ENCODE measurements at places on chromosomes 7 and 10.

GRCh38 chr7:10022957-10023356 lies 950.7 kb upstream of the PHF14 start:
- no peak for DNase-seq

- no peak for DNase-seq
These were observed 25.6 kb upstream of the TMEM26 start for GRCh38 chr10:61478621-61479312.

- no peak for DNase-seq
These were observed 126.2 kb downstream of the PRPF18 start for GRCh38 chr10:13712837-13713581.

- no peak for DNase-seq
These were observed 20.8 kb upstream of the ZNF488 start for GRCh38 chr10:47404937-47405336.

GRCh38 chr10:74460812-74461211 lies 309.8 kb downstream of the ADK start:
- DNase-seq: no peak

DNA sequence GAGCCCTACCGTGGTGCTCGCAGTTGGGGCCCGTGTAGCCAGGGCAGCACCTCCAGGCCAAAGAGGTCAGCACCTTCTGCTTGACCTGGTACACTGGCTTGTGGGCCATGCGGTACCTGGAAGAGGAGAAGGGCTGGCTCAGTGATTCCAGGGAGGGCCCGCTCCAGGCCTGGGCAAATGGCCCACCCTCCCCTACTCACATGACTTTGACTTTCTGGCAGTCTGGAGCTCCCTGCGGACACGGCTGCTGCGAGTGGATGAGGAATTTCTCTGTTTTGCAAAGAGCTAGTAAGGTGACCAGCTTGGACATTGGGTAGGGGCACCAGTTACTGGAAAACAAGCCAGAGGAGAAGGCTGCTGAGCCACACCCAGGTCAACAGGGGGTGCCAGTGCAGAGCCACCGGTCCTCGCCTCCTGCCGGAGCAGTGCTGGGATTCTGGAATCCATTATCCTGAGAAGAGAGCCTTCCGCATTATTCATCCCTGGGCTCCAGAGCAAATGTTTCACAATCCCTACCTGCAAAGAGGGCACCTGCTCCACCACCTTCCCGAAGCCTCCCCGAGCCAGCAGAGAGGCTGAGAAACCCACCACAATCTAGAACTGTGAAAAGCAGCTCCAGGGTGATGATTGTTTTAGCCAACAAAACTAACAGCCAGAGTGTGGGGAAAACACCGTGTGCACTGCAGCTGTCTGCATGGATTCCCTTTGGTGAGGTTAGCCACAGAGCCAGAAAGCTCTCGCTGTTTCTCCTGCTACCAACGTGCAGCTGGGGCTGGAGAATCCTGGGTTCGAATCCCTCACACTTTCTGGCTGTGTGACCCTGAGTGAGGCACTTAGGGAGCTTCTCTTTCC lies 11.8 kb downstream of the MMRN2 start:
- no peak for DNase-seq

DNA sequence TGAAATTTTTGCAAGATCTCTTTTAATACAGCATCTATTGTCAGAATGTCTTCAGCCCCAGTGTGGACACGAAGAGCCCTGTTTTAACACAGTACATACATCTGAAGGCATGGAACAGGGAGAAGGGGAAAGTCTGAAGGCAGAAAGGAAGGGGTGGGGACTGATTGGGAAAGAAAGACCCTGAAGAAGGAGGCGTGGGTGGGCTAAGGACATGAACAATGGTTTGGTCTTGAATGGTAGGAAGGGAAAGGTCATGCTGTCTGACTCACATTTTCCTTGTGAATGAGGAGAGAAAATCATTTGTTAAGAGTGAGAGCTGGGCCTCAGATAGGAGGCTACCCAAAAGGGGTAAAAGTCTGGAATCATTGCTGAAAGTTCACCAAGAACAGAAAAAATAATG lies 297.1 kb downstream of the GALNT17 start:
- no peak for DNase-seq

GRCh38 chr10:66990143-66990830 lies 64.5 kb downstream of the LRRTM3 start:
- DNase-seq: no peak

- no peak for DNase-seq
These were observed 7.0 kb downstream of the AQP1 start for GRCh38 chr7:30918676-30919075.

DNA sequence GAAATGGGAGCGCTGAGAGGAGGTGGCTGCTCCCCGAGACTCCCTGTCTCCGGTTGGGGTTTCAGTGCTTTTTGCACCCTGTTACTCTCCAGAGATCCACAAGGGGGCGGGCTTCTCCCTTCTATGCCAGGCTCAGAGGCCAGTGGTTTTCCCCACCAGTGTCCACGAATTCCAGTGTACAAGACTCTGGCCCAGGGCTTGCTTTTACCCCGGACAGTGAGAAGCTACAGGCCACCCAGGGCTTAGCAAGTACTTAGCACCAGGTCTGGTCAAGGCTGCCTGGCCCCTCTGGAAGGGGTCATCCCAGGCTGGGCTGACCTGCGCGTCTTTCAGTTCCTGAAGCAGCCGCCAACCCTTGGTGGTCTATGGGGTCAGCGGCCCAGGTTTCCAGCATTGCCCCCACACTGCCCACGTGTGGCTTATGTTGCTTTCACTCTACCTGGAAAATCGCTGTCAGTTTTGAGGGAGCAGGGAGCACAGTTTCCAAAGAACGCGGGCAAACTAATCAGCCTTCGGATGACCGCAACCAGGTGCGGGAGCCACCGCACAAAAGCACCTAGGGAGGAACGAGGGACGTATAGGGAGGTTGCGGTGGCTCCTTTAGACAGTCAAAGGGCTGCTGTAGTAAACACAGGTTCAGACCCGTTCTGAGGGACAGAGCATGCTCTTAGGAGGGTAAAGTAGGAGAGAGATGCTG lies 6.8 kb downstream of the CYP26A1 start:
- peak; percentile 22 for DNase-seq

- no peak for DNase-seq
These were observed 134.6 kb downstream of the GRM3 start for GRCh38 chr7:86778271-86778670.

Measured in activated CD8-positive, alpha-beta memory T cell treated with anti-CD3 and anti-CD28 coated beads for 1 hour (primary cell).